Stimulated activated CD8-positive, alpha-beta memory T cell treated with anti-CD3 and anti-CD28 coated beads, Interleukin-15, amount 100 ng/mL, for 1 hour (primary cell): ENCODE measurements at places on chromosomes 12 and 14.

DNA sequence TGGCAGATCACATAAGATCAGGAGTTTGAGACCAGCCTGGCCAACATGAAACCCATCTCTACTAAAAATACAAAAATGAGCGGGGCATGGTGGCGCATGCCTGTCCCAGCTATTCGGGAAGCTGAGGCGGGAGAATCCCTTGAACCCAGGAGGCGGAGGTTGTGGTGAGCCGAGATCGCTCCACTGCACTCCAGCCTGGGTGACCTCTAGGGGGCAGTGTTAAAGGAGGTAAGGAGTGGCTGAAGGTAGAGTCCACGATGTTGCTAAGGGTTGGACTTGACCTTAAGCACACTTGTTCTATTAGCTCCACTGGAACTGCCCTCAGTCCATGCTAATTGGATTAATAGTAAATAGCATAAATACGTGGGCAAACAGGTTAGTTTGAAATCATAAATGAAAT is 62.4 kb upstream of the PSMC1 start:
- DNase-seq = no peak

GRCh38 chr12:127822809-127823411 is 444.1 kb upstream of the TMEM132C start:
- no peak for DNase-seq

- DNase-seq = no peak
Measured at GRCh38 chr14:50037852-50038251, 78.5 kb downstream of the VCPKMT start.

- no peak for DNase-seq
Measured at GRCh38 chr12:77625441-77625840, 205.3 kb upstream of the NAV3 start.

DNA sequence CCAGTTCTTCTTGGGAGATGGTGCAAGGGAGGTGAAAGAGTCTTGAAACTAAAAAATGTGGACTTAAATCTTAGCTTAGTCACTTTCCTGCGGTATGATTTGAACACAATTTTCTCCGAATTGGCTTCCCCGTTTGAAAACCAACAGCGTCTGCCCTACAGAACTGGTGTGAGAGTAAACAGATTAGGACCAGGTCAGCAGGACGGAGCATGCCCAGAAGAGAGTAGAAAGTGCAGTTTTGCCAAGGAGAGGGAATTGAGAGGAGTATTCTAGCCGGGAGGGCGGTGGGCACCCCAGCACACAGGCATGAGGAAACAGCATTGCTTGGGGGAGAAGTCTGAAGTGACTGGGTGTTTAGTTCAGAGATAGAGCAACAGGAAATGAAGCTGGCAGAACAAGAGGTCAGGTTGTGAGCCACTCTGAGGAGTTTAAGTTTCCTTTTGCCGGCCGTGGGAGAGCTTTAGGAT is 927.1 kb downstream of the VRK1 start:
- no peak for DNase-seq

- DNase-seq = no peak
Measured at GRCh38 chr12:114477989-114478395, 72.0 kb upstream of the TBX5 start.

DNA sequence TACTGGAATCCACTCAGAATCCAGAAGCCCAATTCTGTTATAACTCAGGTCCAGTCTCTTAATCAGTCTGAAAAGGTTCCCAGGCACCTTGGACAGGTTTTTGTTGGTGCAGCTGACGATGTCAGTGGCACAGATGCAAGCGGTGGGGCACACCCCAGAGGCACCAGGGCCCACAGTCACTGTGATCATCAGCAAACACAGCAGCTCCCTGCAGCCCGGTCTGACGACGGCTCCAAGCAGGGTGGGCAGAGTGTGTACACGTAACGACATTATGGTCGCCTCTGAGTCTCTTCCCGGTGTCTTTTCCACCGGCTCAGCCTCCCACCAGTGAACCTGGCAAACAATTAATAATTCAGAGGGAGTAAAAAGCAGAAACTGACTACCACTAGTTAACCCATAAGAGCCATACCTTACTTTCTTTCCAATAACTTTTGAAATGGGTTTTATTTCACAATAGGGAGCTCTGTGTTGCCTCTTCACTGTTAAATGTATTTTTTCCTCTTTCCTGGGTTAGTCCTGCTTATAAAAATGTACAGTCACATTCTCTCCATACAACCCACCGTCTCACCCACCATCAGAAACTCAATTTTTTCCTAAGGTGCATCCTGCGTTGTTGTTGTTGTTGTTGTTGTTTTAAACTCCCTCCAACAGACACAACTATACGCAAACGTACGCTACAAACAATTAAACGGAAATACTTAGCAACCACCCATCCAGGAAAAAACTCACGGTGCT is 521 bp upstream of the PCED1B start:
- DNase-seq = no peak

- no peak for DNase-seq
Measured at GRCh38 chr12:123095078-123095881, 55.6 kb downstream of the PITPNM2 start.

GRCh38 chr12:29499235-29499634 is 1.7 kb upstream of the OVCH1 start:
- DNase-seq = no peak

DNA sequence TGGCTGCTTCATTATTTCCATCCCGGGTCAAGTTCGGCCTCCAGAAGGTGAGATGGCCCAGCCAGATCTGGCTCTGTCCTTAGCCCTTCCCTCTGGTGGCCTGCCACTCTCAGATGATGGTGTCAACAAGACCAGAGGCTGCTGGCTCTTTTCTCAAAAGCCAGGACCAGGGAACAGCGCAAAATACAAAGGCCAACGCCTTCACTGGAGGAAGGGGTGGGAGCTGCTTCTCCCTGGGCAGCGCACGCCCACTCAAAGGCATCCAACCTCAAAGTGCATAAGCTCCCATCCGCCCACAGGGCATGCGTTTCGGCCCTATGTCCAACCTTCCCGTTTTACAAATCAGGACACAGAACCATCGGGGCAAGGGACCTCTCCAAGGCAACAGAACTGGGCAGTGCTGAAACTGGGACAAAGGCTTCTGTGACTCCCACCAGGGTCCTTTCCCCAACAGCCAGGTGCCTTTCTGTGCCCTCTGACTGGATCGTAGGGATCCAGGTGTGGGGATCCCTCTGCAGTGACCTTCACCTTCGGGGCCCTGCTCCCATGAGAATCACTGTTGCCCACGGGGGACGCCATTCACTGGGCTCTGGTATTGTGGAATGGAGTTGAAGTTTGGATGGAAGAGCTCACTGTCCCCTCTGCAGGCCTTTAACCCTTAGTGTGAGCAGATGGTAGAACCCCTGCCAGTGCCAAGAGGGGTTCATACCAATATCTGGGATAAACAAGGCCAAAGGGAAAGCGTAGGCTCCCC is 76.8 kb downstream of the NINJ2 start:
- no peak for DNase-seq

DNA sequence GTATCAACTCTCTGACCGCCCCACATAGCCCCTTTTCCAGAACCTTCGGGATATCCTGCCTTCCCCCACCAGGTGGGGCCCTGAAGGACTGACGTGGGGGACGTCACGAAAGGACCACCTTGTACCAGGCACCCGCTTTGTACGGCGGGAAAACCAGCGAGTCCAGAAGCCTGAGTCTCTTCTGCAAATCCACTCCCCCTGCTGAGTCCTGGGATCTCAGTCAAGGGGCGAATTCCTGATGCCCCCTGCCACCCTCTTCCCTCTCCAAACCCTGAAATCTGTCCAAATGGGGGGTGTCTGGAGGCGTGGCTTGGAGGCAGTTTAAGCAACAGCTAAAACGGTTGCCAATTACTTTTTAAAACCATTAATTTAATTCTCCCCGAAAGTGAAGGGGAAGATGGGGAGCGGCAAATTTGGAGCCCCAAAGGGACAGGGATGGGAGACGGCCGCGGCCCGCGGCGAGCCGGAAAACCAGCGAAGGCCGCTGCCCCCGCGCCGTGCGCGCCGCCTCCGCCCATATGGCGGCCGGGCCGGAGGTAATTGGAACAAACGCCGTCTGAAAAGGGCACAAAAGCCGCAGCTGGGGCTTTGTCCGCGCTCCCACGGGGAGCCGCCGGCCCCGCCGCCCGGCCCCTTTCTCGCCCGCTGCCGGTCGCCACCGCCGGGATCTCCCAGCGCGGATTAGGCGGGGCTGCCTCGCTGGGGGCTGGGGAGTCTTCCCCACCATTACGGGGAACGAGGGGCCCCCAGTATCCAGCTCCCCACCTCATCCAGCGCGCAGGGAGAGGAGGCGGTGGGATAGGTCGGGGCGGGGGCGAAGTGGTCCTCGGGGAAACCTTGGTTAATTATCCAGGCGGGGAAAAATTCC is 6.6 kb downstream of the LHX5 start:
- DNase-seq = no peak

- DNase-seq = no peak
Measured at GRCh38 chr12:46770501-46771183, 55.2 kb downstream of the SLC38A4 start.

DNA sequence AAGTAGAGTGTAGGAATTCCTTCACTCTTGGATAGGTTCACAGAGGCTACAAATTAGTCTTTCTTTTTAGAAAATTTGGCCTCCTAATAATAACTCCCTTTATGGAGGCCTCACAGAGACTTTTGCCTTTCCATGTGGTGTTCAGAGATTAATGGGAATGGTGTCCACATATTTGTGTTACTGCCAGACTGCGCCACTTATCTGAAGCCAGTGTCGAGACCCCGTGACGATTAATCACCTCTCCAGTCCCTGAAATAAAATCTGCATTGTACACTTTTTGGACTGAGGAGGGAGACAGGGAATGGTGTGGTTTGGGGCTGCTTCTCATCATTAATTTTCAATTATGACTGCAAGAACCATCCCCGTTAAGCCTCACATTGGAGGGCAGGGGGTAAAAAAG is 980.5 kb downstream of the FLRT2 start:
- no peak for DNase-seq

- no peak for DNase-seq
Measured at GRCh38 chr12:127144770-127145169, 1122.2 kb upstream of the TMEM132C start.

GRCh38 chr14:77574446-77575115 is 41.9 kb downstream of the SPTLC2 start:
- no peak for DNase-seq

DNA sequence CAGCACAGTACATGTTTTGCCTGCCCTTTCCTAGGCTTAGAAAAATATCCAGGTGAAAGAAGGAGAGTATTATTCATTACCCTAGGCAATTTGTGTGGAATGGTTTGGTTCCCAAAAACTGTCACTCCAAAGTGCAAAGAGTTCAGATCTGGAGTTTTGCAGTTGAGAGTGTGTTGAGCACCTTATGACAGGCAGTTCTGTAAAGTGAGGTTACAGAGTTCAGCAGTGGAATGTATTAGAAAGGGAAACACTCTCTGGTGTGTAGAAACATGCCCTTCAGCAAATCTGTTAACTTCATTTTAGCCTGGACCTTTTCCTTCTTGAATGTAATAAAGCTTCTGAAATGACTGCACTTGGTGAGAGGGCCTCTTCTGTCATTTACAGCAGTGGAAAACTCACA is 154.0 kb upstream of the SSTR1 start:
- no peak for DNase-seq

DNA sequence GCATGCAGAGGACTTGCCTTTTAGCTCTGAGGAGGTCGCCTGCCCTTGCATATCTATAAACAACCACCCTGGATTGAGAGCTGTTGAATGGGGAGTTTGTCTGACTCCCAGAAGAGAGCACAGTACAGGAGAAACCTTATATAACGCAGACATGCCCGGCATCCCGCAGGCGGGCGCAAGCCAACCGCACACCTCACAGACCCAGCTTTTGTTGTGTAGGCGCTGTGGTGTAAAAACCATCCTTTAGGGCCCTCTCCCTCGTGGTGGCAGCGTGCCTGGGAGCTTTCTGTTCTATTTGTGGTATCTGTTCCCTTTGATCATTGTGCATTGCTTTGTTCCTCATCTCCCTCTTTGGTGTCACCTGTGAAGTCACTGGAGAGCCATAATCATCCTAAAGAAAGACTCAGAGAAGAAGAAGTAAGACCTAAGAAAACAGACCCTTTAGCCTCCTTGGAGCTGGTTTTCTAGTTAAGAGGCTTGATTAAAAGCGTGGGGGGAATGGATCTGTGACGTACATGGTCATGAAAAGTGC is 77.7 kb downstream of the ETV6 start:
- DNase-seq = no peak

- no peak for DNase-seq
Measured at GRCh38 chr12:127716166-127716565, 550.8 kb upstream of the TMEM132C start.

DNA sequence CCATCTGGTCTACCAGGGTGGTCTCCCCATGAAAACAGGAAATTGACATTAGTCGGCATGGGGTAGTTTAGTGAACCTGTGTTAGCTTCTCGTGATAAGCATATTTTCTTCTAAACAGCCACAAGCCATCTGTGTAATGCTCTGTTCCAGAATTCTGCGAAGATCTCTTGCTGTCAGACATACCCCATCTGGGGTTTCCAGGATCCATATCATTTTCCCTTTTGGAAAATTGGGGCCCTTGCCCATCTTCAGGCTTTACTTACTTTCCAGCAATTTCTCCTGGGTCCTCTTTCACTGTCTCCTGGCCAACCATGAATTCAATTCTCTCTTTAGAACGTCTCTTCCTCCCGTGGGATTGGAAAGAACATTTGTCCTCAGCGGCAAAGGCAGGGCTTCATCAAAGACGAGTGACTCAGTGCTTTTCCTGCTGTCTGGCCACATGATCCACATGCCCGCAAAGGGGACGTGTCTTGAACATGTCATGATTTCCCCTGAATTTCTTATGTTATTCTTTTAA is 21.4 kb upstream of the NCOR2 start:
- no peak for DNase-seq

DNA sequence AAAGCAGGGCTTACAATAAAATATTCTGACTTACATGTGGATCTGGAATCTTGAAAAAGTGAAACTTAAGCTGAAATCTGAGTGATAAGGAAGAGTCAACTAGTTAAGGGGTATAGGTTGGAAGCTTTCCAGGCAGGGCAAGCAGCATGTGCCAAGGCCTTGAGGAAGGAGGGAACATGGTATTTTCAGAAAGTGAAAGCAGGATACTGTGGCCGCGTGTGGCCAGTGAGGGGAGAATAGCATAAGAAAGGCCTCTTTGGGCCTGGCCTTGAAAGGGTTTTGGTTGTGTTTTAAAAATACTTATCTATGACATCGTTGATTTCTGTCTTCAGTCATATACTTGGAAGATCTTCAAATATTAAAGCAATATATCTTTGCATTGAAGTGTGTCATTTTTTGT is 213.4 kb downstream of the AKAP6 start:
- DNase-seq = no peak
